Non-pigmented ciliary epithelial cell (primary cell): ENCODE measurements at places on chromosomes 1 and 21.
A peak's percentile ranks its signal among the peaks of the same experiment; 100 is the strongest.

DNA sequence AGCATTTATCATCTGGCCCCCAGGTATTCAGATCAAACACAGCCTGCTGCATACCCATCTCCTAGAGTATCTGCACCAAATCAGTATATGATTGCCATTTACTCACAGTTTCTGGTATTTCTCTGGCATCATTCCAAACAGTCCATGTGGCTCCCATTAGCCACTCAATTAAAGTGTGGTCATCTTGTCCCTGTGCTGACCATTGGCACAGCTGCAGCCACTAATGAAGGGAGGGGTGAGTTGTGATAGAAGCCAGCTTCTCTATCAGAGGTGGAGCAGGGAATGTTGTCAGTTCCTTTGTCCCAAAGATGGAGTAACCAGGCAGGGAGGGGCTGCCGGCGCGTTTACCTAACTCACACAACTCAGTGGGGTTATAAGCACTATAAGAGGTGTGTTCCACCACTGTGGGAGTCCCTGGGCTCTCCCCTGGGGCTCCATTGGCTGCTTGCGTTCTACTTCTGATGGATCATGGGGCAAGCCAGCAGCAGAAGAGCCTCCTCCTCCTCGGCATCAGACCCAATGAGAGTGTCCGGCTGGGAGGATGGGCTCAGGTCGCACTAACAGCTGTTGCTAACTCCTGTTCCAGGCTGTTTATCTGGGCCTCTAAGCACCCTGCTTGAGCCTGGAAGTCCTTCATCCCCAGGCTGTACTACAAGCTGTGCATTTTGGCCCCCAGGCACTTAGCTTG lies 108.6 kb downstream of the GDAP2 start:
- no peak for DNase-seq

DNA sequence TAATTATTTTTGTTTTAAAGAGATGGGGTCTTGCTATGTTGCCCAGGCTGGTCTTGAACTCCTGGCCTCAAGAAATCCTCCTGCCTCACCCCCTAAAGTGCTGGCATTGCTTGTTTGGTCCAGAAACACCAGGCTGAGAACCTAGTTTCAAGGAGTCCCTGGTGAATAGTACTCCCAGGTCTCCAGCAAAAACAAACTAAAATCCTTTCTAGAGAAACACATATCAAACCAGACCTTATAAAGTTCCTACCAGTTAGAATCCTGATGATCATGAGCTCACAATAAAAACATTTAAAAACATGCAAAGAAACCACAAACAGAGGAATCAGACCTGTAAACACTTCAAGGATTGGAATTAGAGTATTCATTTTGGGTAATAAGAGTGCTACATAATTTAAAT lies 34.4 kb upstream of the PADI1 start:
- DNase-seq: no peak

DNA sequence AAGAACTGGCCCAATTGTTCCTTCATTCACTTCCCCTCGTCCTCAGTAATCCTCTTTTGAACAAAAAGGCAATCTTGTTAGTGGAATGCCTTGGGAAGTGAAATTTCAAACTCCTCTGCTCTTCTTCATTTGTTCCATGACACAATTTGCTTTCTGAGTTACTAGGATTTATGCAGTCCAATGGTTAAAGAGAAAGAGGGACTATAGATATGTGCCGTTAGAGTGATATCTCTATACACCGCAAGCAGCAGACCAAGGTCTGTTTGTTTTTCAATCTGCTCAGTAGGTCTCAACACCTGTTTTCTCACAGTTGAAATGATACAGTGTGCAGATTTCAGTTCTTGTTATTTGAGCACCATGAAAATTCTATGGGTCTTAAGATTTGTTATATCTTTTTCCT lies 244.0 kb downstream of the DNM3 start:
- no peak for DNase-seq

DNA sequence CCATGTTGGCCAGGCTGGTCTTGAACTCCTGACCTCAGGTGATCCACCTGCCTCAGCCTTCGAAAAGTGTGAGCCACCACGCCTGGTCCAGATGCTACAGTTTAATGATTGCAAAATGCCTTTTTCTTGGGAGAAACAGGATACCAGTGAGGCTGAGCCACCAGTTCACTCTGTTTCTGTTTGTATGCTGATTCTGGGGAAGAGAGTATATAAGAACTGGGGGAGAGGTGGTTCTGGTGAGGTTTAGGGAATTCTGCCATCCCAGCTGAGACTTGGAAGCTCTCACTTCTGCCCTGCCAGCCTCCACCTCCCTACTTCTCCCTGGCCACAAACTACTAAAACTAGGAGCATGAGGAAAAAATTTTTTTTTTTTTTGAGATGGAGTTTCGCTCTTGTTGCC lies 8.1 kb upstream of the PMF1 start:
- no peak for DNase-seq

DNA sequence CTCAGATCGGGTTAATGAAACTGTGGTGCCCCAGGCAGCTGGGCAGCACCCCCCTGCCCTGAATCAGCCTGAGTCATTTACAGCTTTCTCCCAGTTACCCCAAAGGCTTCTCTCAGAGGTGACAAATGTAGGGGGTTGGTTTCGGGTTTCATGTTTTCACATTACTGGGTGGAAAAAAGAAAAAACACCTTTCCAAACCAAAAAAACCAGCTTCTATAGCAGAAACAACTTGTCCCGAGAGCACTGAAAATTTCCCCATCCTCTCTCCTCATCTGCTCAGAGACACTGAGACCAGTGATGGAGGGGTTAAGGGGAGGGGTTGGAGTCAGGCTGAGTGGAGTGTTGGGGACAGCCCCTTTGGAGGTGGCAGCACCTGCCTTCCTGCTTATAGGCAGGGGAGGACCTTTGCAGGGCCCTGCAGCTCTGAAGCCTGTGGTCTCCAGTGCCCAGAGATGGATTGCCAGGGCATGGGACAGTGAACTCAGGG lies 15.6 kb downstream of the UTP11 start:
- no peak for DNase-seq

DNA sequence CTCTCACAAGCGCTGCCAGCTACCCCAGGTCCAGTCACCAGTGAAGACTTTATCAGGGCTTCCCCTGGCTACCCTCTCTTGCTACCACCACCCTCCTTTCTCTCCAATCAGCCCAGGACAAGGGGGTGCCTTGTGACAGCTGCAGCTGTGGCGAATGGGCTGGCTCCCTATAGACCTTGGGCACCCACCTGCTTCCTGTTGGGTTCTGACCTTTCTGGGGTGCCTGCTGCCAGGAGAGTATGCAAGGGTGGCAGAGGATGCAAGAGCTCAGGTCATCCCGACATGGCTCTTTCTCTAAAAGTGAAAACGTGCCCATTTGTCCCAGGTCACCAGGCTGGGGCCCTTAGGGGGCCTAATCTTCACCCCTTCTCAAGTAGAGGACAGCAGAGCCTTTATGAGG lies 6.6 kb downstream of the KLHDC8A start:
- no peak for DNase-seq

DNA sequence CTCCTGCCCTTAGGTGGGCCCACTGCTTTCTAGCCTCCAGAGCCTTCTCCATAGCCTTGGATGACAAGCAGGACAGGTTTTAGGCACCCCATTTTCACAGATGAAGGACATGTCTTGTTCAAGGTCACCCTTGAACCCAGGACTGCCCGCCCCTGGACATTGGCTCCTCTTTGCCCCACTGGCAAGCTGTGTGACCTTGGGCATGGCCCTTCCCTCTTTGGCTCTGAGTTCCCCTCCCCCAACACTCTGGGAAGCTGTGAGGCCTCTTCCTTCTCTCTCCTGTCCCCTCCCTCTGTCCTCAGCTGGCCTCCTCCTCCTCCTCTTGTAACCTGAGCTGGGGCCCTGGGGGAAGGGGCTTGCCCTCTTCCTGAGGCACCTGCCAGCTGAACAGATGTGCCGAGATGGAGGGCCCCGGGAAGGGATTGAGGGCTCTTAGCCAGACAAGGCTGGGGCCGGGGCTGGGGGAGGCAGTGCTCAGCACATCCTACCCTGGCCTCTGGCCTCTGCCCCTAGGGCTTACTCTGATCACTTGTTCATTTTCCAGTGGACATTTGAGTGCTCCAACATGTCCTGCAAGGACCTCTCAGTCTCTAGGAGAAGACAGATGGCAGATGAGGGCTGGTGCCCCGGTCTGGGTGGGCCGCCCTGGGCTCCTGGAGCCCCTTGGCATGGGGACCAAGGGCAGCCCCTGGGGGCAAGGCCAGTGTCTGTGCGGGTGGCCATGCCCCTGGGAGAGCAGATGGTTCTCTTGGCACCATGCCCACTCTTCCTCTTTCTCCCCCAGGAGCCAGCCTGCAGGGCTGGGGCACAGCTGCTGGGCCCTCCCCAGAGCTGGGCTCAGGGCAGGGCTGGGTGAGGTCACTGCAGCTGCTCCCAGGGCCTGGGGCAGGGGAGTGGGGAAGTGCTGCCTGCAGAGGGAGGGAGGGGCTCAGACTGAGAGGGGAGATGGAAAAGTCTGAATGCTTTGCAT lies 10.7 kb downstream of the FOXO6 start:
- DNase-seq: no peak

DNA sequence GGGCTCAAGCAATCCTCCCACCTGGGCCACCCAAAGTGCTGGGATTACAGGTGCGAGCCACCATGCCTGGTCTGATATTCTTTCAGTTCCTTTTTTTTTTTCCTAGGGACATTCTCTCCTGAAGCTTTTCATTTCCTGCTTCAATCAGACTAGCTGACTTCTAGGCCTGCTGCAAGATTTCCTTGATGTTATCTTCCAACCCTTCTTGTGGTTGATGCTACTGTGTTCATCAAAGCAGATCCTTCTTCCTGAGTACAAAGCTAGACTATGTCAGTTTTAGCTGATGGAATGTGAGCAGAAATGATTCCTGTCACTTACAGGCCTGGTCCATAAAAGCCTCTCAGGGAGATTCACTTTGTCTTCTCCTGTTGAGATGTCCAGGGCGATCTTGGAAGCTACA lies 146.4 kb downstream of the CDC7 start:
- no peak for DNase-seq

GRCh38 chr1:89358287-89358893 lies 5.5 kb upstream of the GBP6 start:
- DNase-seq: peak; percentile 28

DNA sequence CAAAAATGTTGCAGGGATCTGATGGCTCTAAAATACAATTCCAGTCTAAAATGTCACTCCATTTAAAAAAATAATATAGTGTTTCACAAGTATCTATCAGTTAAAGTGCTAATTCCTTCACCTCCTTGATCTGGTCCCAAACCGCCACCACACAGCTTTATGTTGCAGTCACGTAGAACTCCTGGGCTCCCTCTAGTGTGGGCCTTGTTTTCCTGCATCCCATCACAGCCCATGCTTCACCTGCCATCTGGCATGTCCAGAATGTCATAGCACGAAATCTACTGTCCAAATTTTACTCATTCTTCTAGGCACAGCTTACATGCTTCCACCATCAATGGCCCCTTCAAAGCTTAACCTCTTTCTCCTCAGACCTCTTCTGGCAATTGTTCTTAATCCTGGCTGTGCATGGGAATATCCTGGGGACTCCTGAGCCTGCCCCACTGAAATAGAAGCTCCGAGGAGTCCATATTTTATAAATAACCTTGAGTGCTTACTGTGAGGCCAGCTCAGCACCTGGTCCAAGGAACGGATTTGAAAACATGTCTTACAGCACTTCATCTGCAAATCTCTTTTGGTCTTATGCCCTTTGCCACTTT lies 15.5 kb downstream of the FYB2 start:
- DNase-seq: no peak

- DNase-seq: no peak
Observed at GRCh38 chr1:216794586-216794985, 71.4 kb upstream of the ESRRG start.

DNA sequence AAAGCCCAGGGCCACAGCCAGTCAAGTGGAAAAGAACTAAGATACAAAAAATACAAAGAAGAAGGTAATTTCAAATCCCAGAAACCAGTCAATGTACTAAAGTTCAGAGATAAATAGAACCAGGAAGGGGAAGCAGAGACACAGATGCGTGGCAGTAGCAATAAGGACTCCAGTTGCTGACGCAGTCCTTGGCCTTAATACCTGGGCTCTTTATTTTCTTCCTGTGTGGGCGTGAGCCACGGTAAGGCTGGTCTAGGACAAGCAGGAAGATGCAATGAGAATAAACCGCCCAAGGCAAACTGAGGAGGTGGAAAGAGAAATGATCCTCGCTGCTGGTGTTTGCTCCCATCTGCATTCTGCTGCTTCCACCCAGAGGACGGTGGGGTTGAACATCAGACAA lies 65.6 kb upstream of the PLXNA2 start:
- no peak for DNase-seq

DNA sequence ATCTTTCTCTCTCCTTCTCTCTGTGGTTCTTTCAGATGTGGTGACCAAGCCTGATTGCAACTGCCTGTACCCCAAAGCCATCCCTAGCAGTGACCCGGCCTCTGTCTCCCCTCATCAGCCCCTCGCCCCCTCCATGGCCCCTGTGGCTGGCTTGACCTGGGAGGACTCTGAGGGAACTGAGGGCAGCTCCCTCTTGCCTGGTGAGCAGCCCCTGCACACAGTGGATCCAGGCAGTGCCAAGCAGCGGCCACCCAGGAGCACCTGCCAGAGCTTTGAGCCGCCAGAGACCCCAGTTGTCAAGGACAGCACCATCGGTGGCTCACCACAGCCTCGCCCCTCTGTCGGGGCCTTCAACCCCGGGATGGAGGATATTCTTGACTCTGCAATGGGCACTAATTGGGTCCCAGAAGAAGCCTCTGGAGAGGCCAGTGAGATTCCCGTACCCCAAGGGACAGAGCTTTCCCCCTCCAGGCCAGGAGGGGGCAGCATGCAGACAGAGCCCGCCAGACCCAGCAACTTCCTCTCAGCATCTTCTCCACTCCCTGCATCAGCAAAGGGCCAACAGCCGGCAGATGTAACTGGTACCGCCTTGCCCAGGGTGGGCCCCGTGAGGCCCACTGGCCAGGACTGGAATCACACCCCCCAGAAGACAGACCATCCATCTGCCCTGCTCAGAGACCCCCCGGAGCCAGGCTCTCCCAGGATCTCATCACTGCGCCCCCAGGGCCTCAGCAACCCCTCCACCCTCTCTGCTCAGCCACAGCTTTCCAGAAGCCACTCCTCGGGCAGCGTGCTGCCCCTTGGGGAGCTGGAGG lies 12.7 kb downstream of the CSF1 start:
- DNase-seq: no peak

DNA sequence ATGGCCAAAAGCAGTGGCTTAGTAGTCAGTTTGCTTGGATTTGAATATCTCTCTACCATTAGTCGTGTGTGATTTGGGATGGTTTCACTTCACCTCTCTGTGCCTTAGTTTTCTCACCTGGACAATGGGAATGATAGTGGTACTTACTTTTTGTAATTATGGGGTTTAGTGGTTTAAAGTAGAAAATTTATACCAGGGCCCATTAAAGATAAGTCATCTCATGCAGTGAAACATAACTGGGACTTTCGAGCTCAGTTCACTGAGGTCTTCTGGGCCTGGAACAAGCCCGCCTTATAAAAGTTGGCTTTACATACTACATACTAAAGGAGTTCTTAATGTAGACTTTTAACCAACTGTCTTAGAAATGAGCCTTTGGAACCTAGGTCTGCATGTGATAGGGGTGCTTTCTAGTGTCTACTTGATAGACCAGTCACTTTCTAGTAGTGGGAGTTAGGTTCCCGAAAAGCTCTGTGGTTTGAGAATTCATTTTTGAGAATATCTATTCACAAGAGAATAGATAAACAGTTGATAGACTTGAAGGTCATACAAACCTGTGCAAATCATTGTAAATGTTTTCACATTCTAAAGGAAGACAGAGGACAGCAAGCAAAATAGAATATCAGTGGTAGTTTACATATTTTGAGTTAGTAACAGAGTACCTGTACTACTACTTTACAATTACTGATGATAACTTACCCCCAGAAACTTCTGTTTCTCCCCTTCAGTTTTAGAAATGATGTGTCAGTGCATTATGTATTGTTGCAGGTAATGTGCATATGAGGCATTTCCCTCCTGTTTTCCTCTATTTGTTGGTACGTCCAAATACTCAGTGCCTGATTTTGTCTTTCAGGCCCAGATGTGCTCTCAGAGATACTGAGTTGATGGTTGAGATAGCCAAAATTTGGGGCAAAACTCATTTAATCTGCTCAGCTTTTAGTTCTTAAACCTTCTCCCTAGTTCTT lies 48.0 kb downstream of the DYRK1A start:
- no peak for DNase-seq
